Activated CD8-positive, alpha-beta memory T cell treated with anti-CD3 and anti-CD28 coated beads, Interleukin-2, amount 10 ng/mL, durations not matched to agents 7 days and 5 days (primary cell): ENCODE measurements at places on chromosomes 16 and 17. TPM values are rescaled to one million over a fixed set of nuclear protein-coding genes. Genes with fewer than 3 reads are reported as not detected.

Gene TP53TG3C
- total RNA-seq = not detected

Gene CCDC144A
- total RNA-seq = 0.56 TPM

Gene OMG
- 0.54 TPM for total RNA-seq

GRCh38 chr16:27174007-27174406 lies 29.3 kb upstream of the KDM8 start:
- H3K4me1 ChIP-seq = peaks cover 56% of the 10 kb centered on the region
- H3K36me3 ChIP-seq = peaks cover 8% of the 10 kb centered on the region
- H3K27me3 ChIP-seq = no peaks in the 10 kb centered on the region
- no peak overlapping the region for H3K4me3 ChIP-seq
- H3K27ac ChIP-seq = peak overlapping the region; percentile 76

- H3K36me3 ChIP-seq = no peaks in the 10 kb centered on the region
- H3K27ac ChIP-seq = no peak overlapping the region
- H3K4me3 ChIP-seq = no peak overlapping the region
These were observed 45.5 kb upstream of the LRRC37A3 start for GRCh38 chr17:64964796-64965195.

DNA sequence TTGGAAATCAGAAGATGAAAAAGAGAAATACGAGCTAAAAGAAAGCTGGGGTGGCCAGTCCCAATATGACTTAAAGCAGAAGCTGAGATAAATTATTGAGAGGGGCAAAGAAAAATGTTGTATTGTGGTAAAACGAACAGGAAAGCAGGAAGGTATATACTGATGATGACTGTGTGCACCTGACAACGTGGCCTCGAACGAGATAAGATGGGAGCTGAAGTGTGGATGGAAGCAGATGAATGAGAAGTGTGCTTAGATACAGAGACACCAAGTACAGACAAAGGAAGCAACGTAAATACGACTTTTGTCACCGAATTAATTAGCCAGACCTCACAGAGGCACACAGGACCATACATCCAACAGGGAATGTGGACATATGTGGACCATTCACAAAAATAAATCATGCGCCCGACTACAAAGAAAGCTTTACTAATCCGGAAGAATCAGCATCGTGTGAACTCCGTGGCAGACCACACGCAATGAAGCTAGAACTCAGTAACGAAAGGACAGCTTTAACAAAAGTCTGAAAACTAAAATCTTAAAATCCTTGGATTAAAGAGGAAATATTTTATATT lies 218.7 kb downstream of the RPTOR start:
- no peaks in the 10 kb centered on the region for H3K27me3 ChIP-seq
- DNase-seq = no peak
- peaks cover 73% of the 10 kb centered on the region for H3K4me1 ChIP-seq

DNA sequence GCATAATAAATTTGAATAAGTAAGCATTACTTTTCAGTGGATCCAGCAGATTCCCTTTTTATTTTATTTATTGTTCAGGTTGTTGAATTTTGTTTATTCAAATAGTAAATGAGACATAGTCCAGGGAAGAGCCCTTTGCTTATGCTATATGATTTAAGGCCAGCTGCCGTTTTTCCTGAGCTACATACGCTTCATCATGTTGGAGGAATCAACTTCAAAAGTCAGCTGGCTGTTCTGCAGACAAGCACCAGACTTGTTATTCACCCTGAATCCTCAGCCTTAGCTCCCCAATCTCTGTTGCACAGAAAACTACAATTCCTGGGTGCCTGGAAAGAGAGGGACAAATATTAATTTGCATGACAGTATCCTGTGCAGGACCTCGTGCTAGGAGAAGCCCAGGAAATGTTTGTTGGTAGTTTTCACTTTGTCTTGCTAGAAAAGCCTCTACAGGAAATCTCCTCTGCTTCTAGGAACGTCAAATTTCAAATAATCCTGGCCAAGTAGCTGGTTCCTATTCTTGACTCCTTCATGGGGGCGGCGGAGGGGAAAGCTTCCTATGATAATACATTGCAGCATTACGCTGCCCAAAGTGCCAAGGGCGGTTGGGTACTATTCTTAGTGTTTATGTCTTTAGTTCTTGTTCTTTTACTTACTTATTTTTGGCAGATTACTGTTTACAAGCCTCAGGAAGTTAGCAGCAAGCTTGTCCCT lies 101.6 kb downstream of the PRKCA start:
- H3K36me3 ChIP-seq = peaks cover 13% of the 10 kb centered on the region
- H3K27me3 ChIP-seq = no peaks in the 10 kb centered on the region
- H3K27ac ChIP-seq = peak overlapping the region; percentile 68
- peaks cover 88% of the 10 kb centered on the region for H3K4me1 ChIP-seq
- no peak for DNase-seq

DNA sequence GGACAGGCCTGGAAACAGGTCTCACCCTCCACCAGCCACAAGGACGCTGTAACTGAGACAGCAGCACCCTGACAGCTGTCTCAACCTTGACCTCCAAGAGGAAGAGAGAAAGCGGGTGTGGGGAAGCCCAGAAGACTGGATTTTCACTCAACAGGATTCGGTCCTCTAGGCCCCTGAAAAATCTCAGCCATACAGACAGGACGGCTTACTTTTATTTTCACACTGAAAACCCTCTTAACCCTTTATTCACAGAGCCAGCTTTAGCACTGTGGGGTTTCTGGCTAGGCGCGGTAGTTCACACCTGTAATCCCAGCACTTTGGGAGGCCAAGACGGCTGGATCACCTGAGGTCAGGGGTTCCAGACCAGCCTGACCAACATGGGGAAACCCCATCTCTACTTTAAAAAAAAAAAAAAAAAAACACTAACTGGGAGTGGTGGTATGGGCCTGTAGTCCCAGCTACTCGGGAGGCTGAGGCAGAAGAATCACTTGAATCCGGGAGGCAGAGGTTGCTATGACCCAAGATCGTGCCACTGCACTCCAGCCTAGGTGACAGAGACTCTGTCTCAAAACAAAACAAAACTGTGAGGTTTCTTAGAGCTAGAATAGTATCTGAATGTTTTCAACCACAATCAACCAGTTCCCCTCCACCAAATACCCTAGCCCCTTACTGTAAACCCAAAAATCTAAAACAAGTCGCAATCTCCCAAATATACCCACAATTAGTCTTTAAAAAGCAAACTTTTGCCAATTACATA lies 5.3 kb downstream of the ANKRD11 start:
- H3K36me3 ChIP-seq = peaks cover 42% of the 10 kb centered on the region
- H3K4me3 ChIP-seq = peak overlapping the region; percentile 49
- H3K27ac ChIP-seq = peak overlapping the region; percentile 84
- peak; percentile 67 for DNase-seq
- peaks cover 79% of the 10 kb centered on the region for H3K4me1 ChIP-seq
- H3K27me3 ChIP-seq = no peaks in the 10 kb centered on the region

GRCh38 chr16:89491238-89491869 lies 993 bp upstream of the ANKRD11 start:
- H3K36me3 ChIP-seq = peaks cover 16% of the 10 kb centered on the region
- peak overlapping the region; percentile 95 for H3K27ac ChIP-seq
- peak overlapping the region; percentile 85 for H3K4me3 ChIP-seq

- no peaks in the 10 kb centered on the region for H3K36me3 ChIP-seq
- no peak overlapping the region for H3K4me3 ChIP-seq
- no peak for DNase-seq
These were observed 160.1 kb downstream of the MAP2K4 start for GRCh38 chr17:12180644-12181261.
